ENCODE measurements at places on chromosomes 4 and X.

DNA sequence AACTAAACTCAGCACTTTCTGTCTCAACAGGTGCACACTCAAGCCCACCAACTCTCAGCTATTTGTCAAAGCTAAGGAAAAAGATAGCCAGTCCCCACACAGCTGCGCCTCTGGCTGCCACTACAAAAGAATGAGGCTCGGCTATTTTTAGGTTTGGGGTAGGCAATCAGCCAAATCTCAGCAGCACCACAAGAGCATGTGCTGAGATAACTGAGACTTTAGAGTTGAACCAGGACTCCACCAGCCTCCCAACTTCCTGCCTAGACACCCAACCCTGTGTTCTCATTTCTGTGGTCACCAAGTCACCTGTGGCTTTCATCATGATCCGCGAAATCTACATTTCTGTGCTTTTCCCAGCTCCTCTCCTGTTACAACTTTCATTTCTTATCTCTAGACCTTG, 28.0 kb downstream of the DMD start:
- DNase-seq, result no peak

DNA sequence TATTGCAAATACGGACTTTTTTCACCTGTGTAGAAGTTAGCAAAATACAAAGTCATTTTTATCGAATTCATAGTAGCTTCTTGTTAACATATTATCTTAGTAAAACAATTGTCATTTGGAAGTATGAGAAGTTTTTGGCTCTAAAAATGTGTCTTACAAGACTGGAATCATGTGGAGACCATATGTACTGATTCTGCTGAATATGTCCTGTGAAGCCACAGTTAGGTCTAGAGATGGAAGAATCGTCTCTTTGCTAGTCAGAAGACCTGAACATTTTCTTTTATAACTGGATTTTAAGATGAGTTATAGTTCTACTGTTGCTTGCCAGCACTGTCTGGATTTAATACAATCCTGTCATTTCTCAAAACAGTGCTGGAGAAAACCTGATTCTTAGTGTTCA, 29.0 kb downstream of the TMEM165 start:
- no peak for DNase-seq

GRCh38 chr4:95545546-95545945, 3.2 kb downstream of the UNC5C start:
- no peak for DNase-seq

DNA sequence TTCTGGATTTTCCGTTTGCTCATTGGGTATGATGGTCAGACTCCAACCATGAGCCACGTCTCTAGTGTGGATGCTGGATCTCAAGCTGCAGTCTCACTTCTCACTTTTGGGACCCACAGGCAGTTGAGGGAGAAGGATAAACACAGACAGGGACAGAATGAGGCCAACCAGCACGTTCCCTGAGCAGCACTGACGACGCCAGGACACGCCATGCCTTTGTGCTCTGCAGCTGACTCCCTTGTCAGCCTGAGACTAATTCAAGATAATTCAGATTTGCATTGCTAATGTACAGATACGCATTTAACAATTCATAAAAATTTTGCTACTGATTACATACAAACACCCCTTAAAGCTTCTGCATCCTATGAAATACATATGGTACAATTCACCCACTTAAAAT, 106.5 kb downstream of the FAM193A start:
- DNase-seq, result no peak

- DNase-seq, result peak; percentile 23
Measured at GRCh38 chr4:159010563-159011260, 92.2 kb upstream of the RAPGEF2 start.

DNA sequence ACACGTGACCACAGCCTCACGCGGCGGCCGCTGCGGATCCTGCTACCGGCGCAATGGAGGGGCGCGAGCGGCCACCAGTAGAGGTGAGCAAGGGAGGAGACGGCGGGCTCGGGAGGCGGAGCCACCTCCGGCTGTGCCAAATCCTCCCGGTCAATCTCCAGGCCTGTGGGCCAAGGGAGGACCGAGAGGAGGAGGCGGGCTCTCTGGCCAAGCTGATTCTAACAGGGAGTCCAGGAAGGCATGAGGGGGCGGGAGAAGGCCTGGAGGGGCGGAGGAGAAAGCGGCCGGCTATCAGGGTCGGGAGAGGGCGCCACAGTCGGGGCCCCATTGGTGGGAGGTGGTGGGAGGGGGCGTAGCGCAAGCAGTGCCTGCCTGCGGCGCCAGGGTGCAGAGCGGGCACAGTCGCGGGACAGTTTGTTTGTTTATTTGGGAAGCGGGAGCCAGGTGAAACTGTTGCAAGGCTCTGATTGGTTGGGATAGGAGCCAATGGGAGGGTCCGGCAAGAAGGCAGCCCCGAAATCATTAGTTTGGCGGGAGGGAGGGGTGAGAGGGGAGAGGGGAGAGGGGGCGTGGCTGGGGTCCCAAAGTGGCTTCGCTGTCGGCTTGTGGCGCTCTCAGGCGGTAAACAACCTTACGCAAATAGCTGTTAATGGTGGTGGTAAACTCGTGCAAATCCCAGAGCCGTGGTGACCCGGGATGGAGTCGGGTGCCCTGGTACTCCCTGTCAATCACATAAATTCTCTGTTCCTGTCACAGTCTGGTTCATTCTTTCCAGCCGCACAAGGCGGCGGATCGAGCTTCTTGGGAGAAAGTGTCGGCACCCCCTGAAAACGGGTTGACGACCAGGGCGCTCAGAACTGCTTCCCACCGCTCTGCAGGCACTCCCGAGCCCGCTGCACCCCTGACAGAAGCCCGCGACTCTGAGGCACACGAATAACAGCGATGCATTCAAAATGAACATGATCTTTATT, at the start of gene IRS4:
Gene IRS4, minus strand, starts transcription at position 55 of the 971 bp plus-strand sequence.
- peak; percentile 72 for DNase-seq

GRCh38 chr4:176123710-176124407, 58.2 kb downstream of the WDR17 start:
- DNase-seq, result peak; percentile 37

GRCh38 chr4:78749258-78749971, 26.7 kb upstream of the BMP2K start:
- DNase-seq, result no peak

DNA sequence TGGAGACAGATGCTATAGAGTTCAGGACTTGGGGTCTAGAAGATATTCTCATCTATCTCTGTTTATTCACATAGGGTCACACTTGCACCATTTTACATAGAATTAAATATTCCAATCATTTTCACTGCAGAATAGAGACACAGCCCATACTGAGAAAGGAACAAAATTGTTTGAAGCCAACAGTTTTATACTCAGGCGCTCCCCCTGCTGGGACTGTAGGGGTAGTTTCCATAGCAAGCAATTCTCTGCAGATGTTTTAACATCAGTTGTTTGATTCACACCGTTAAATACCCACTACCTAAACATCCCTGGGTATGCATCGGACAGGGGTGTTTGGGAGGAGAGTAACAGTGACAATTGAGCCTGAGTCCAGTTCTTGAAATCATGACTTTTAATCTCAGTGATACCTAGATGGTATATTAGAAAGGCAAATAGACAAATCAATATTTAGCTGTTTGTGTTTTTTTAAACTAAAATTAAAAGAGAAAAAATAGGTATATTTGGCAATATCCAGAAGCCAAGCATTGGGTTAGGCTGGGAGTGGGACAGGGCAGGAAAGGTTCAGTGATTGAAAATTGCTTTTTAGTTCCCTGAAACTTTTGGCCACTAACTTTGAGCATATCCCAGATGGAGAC, 33.8 kb downstream of the LONRF3 start:
- DNase-seq, result peak; percentile 41

- no peak for DNase-seq
Measured at GRCh38 chr4:41014158-41014557, 200.2 kb downstream of the APBB2 start.

GRCh38 chr4:129231945-129232588, 136.1 kb downstream of the C4orf33 start:
- no peak for DNase-seq

DNA sequence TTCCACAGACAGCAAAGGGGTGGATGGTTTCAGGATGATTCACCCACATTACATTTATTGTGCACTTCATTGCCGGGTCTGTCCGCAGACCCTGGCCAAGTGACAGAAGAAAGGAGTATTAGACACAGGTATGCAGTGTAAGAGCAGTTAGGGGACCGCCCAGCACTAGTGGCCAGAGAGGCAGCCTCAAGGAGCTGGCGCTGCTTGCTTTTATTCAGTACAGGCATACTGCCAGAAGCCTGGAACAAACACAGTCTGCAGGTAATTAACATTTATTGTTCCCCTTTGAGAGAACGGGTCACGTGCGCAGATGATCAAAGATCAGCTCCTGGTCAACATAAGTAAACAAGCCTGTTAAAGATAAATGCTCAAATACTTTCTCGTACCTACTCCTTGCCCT, 1639.0 kb upstream of the IGFBP7 start:
- no peak for DNase-seq

GRCh38 chr4:153156263-153156662, 48.0 kb upstream of the TRIM2 start:
- DNase-seq, result peak; percentile 49

DNA sequence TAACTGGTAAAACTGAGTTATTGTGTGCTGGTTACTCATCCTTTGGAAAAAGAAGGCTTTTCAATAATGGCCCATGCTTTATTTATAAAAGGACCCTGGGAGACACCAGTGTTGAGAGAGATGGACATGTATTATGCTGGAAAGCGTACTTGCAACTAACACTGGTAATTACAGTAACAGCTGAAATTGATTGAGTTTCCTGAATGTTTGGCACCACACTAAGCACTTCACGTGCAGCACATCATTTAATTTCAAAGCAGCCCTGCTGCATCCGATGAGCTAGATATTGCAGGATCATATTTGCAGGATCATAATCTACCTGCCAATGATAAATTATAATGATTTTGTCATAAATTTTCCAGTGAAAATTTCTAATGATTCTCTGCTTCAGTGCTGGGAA, 81.5 kb downstream of the QRFPR start:
- no peak for DNase-seq

- DNase-seq, result no peak
Measured at GRCh38 chrX:67749536-67749935, 205.7 kb downstream of the AR start.

DNA sequence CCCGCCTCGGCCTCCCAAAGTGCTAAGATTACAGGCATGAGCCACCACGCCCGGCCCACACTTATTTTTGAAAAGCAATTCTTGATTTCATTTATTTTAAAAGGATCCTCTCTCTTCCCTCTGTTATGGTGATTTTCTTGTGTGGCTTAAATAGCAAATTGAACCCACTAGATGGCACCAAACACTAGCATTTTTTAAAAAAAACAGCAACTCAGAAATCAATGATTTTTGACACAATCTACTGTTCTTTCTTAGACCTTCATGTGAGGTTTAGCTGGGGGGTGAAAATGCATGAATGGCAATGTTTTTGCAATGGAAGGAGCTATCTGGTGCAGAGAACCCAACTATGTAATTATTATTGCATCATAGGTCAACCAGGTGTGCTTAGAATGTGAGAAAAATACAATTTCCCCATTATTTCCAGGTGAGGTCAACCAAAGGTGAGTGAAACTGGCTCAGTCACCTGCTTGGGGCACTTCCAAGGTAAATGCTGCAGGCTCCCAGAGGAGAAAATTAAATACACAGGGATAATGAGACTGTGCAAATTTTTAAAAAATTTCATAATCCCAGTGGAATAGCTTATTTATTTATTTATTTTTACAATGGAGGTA, 226.7 kb upstream of the PRKX start:
- DNase-seq, result peak; percentile 11

- no peak for DNase-seq
Measured at GRCh38 chr4:3196670-3197359, 52.1 kb upstream of the MSANTD1 start.

DNA sequence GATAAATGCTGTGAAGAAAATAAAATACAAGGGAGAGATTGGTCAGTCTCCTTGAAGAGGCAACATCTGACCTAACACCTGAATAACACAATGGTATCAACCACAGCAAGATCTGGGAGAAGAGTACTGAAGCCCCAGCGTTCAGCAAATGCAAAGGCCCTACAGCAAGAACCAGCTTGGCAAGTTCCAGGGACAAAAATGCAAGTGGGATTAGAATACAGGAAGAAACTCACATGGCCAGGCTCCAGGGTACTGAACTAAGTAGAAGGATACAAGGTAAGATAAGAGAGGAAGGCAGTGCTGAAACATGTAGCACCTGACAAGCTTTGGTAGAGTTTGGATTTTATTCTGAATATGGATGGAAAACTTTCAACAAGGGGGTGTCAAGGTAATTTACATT, 3.6 kb downstream of the SMIM14 start:
- peak; percentile 26 for DNase-seq

DNA sequence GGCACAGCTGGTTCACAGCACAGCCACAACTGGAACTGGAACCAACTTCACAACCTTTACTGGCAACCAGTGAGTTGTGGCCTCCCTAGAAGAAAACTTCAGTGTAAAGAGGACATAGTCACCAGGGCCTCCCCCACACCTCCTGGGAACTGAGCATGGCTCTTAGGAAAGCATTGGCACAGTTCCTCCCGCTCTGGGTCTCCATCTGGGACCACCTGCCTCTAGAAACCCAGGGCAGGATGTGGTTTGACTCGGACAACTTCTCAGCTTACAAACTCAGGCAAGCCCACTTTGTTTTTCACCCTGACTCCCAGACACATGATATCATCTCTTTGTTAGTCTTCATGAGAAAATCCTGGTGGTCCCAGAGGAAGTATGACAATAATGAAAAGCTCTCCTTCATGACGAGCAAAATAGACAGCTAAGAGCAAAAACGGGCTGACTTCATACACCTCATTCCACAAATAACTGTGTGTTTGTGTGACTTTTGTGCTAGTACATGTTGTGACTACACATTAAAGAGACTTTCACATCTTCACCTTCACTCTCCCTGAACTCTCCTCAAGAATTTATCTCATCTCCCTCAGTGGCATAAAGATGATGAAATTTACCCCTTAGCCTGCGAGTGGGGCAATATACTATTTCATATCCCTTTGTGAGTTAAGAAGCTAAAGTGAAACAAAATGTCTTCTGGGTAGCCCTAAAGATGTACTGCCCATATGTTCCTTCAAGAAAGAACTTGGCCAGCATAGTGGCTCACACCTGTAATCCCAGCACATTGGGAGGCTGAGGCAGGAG, 75.4 kb downstream of the SH3KBP1 start:
- DNase-seq, result no peak

DNA sequence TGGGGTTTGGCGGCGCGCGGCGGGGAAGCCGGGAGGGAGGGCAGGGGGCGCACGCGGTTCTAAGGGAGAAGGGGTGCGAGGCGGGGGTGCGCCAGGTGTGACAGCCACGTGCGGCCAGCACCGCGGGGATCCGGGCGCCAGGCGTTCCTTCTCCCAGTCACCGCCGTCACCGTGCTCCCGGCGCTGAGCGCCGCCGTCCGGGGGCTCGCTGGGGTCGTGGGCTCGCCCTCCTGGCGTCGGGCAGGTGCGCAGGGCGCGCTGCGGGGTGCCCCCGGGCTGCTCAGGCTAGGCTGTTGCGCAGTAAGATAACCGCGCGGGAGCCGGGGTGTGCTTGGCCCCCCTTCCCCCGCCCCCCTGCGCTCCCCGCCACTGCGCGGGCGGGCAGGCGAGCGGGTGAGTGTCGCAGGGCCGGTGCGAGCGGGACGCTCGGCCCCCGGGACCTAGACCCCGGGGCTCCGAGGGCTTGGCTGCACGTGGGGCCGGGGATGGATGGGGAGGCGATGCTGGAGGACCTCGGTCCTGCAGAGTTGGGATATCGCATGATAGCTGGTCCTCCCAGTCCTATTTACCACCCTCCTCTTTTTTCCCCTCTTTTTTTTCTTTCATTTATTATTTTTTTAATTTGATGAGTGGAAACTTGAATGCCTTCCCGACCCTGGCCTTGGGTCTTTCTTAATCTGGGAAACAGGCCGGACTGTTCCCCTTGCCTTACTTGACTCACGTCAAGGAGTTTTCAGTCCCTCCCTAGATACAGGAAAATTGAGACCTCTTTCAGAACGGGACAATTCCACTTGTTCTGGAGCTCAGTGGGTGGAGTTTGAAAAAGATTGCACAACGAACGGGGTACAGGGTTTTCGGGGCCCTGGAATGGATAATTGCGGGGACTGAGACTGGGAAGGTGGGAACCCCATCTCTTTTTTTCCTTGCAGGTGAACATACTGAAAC, 797 bp downstream of the TXLNG start:
- DNase-seq, result peak; percentile 28
